ENCODE measurements at places on chromosomes 11 and 22.

- no peak for DNase-seq
These were observed 64.2 kb downstream of the MICAL2 start for GRCh38 chr11:12174477-12175143.

DNA sequence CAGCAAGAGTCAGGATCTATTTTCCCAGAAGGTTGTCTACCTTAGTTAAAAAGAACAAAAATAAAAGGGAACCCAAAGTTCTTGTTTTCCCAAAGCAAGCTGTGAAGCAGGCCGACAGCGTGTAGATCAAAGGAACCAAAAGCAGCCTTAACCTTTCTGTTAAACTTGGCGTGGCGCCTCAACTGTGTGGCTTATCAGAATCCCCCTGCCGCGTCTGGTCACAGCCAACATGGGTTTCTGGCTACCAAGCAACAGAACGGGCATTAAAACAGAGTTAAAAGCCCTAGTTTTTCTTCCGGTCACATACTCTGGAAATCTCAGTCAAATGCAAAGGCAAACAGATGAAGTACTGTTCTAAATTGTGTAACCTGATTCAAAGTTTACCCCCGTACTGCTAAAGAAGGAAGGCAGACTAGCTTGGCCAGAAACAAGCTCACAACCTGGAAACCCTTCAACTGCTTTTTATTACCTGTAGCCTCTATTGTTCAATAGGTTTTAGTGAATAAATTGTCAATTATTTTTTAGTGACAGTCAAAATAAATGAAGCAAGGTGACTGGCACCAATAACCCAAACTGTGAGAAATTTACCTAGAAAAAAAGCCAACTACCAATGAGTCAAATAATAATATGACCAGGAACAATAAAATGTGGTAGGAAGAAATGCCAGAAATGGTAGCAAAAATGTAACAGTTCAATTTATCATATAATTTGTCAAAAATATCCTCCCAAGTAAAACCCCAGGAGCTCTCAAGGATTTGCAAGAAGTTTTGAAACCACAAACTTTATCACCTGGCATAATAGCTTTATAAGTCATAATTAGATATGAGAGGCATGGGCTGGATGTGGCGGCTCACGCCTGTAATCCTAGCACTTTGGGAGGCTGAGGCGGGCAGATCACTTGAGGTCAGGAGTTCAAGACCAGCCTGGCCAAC, 21.4 kb downstream of the CHKA start:
- no peak for DNase-seq

- no peak for DNase-seq
These were observed 188.8 kb downstream of the SNX19 start for GRCh38 chr11:130727157-130728119.

- no peak for DNase-seq
These were observed 134.5 kb downstream of the PLEKHA7 start for GRCh38 chr11:16879690-16880089.

GRCh38 chr11:69263736-69264052, 30.3 kb upstream of the MYEOV start:
- no peak for DNase-seq

DNA sequence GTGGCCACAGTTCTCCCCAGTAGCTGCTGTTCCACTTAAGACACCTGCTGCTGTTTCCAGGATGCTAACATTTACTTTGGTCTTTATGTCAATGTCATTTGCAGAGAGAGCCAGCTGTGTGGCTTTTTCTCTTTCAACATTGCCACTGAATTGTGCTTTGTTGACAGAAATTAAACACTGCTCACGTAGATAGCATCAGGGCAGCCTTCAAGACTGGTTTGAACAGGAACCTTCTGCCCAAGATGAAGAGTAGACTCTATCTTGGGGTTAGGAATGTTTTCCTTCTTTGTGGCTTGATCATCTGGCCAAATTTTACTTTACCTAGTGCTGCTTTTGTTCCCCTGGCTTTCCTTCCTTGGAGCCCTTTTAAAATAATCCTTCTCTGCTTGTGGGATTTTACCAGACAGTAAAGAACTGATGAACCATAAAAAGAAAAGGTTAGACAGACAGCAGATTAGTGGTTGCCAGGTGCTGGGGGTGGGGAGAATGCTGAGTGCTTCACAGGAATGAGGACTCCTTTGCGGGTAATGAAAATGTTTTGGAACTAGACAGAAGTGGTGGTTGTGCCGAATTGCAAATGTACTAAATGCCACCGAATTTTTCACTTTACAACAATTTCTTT, 22.7 kb upstream of the XBP1 start:
- DNase-seq = no peak

DNA sequence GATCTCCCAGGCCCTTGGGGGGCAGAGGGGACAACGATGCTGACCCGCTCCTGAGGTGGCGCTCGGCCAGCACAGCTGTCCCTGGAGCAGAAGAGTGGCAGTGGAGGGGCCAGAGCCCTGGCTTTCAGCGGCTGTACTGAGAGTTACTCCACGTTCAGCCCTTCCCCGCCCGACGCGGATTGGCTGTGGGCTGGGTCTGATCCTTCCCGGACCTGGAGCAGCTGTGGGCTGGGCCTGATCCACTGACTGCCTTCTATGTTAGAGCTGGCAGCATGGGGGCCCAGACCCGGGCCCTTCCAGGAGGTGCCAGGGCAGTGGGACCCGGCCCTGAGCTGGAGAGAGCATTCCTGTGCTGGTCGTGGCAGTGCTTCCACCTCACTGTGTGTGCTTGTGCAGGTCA, 27.8 kb downstream of the YWHAH start:
- DNase-seq = no peak

DNA sequence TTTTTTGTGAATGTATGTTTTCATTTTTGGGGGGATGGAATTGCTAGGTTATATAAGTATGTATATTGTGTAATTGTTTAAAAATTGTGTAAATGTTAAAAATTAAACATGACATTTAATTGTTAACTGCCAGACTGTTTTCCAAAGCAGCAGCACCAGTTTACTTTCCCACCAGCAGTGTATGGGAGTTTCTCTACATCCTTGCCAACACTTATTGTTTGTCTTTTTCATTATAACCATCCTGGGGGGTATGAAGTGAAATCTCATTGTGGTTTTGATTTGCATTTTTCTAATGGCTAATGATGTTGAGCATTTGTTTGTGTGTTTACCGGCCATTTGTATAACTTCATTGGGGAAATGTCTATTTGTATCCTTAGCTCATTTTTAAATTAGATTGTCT, 31.7 kb upstream of the RRAS2 start:
- DNase-seq = no peak

- peak; percentile 32 for DNase-seq
These were observed 36.9 kb upstream of the KRTAP5-7 start for GRCh38 chr11:71490044-71490730.

- DNase-seq = peak; percentile 4
These were observed 5.6 kb upstream of the USP28 start for GRCh38 chr11:113880971-113881370.

DNA sequence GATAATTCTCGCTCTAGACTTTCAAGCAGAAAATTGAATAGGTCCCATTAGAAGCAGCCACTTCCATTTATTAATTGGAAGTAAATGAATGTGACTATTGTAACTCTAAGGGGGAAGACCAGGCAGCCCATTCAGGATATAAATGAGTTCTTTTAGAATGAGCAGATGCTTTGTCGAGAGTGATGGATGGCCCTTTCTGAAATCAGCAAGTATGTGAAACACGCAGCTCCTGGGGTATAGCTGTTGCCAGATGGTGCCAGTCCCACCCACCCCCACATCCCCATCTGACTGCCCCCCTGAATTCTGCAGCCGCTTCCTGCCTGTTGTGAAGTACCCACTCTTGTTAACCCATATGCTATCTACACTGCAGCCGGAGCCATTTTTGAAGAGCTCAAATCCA, 3.7 kb downstream of the SLC15A3 start:
- no peak for DNase-seq
